ENCODE measurements at places on chromosomes 1 and 21.

GRCh38 chr1:3717715-3718601 is 34.3 kb upstream of the CCDC27 start:
- no peak for DNase-seq

GRCh38 chr1:214615109-214615508 is 12.1 kb downstream of the CENPF start:
- DNase-seq: peak; percentile 22

DNA sequence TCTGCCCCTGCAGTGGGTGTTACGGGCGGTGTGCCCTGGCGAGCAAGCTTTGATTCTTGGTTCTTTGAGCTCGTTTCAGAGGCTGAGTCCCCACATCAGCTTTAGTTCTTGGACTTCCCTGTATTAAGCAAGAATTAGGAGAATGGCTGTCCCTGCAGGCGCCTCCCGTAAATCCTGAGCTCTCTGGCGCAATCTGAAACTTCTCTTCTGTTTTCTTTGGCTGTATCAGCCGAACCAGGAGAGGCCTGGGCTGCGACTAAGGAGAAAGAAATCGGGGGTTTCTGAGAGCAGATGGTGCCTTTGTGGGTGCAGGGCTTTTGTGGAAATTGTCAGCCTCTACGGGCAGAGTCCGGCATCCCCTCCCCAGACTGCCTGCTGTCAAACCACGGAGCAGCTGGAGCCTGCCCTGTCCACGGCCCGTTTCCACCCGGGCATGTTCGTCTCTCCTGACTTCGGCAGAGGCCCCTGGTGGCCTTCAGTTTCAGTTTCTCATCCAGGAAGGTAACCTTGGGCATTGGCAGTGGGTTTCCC is 17.9 kb downstream of the CSTB start:
- peak; percentile 70 for DNase-seq

GRCh38 chr1:175792136-175792535 is 48.7 kb upstream of the TNR start:
- no peak for DNase-seq

GRCh38 chr1:109400035-109400655 is 2.4 kb upstream of the SORT1 start:
- DNase-seq: no peak

- peak; percentile 51 for DNase-seq
These were observed 14.5 kb downstream of the PDZK1IP1 start for GRCh38 chr1:47175227-47175934.

GRCh38 chr1:89989799-89990198 is 5.1 kb upstream of the ZNF326 start:
- DNase-seq: no peak

DNA sequence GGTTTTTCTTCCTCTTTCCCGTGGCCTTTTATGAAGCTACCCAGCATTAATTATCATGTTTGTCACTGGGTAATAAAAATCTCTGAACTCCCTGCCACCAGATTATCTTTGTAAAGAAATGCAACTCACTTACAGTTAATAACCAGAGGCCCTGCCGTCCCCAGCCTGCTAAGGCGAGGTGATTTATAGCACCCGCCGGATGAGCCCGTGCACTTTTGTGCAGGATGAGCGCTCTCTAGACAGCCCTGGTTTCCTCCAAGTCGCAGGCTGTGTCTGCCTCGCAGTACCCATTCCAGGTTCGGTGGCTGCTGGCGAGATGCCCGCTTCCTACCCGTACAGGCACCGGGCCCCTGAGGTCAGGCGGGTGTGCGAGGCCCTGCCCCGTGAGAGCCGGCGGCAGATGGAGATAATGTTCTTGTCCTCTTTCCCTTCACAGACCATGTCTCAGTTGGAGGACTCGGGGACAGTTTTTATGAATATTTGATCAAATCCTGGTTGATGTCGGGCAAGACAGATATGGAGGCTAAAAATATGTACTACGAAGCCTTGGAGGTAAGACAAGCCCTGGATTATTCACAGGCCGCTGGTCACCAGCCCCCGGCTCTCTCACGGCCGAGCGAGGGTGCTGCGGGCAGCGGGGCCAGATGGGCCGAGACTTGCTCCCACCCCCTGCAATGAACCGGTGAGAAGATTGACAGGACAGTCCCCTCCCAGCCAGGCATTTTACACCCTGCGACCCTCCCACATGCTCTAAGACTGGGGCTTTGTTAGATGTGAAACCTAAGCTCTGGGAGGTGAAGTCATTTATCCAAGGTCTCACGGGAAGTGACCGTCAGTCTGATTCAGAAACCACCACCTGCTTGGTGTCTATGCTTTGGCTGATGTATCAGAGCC is 28.5 kb upstream of the SELENON start:
- no peak for DNase-seq
